ENCODE measurements at places on chromosomes 6 and 20.

GRCh38 chr20:44981736-44982406, 15.6 kb downstream of the STK4 start:
- no peak for DNase-seq

GRCh38 chr6:52417675-52418111, 2.4 kb upstream of the EFHC1 start:
- no peak for DNase-seq

GRCh38 chr20:32485770-32486478, 99.2 kb downstream of the NOL4L start:
- DNase-seq = no peak

DNA sequence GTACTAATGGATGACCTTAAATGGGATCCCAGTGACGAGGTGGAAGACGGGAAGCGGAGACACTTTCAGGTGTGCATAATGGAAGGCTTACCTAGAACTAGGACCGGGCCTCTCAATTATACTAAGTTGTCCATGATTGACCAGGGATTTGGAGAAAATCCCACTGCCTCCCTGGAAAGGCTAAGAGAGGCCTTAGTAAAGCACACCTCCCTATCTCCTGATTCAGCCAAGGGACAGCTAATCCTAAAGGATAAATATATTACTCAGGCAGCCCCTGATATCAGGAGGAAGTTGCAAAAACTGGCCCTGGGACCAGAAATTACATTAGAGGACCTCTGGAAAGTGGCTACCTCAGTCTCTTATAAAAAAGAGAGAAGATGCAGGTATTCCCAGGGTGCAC, 93.2 kb downstream of the JARID2 start:
- no peak for DNase-seq

DNA sequence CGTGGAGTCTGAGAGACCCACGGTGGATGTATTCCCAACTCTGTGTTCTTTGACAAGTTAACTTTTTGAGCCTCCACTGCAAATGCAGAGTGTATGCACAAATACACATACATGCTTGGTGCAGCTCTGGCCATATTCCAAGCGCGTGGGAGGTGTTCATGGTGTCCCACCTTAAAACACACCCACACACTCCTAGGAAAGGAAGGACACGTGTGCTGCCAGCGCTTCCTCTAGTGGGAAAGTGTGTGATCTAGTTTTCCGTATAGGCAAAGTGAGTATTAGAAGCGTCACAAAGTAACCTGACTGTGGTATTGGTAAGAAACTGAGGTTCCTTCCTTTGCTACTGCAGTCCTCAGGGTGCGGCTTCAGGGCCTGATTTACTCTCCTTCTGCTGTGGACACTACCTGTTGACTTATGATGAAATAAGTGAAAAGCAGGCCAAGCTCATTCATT, 36.0 kb upstream of the MPC1 start:
- no peak for DNase-seq

DNA sequence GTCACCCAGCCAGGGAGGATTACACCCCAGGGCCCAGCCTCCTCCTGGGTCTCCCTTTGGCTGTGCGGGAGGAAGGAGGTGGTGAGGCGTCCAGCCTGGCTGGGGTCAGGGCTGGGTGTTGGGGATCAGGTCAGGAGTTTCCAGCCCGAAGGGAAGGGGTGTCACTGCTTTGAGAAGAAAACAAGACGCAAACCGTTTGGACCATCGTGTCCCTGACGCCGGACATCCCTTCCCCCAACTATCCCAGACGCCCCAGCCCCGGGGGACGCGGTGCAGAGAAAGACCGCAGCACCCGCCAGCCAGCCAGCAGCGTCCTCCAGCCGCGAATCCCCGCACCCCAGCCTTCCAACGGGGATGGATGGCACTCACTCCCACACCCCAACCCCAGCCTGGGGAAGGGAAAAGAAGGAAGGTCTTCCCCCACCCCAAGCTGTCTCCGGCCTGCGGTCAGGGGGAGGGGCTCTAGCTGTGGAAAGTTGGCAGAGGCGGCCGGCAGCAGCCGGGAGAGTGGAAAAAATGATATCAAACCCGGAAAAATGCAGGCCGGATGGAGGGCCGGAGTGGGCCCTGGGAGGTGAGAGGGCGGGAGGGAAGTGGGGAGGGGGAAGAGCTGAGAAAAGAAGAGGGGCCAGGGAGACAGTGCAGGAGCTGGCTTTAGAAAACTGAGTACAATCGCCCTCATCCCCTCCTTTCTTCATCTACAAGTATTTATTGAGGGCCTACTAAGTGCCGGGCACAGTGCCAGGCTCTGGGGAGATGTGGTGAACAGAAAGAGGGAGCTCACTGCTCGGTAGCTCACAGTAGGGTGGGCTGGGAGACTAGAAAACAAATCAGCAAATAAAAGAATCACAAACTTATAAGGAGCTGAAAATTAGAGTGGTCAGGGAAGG, 10.6 kb downstream of the REM1 start:
- DNase-seq = no peak

DNA sequence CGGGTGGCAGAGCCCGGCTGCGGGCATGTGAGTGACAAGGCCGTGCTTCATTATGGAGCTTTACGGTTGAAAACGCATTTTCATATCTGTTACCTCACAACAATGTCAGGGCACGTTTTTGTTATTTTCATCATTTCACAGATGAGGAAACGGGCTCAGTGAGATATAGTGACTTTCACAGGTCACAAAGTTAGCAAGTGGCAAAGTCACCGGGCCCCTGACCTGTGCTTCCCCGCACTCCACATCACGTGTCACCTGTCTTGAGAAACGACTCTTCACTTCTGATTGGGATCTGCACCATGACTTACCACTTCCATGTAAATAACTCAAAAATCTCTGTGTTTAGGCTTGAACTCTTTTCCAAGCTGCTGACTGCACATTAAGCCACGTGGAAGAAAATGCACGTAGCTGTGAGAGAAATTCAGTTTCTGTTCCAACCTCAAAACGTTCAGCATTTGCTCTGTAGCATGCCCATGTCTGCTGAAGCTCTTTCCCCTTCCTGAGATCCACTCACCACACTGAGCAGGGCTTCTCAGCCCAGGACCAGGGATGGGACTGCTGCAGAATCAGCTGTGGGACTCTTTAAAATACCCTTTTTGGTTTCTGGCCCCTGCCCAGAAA, 107.2 kb downstream of the ARMC2 start:
- no peak for DNase-seq

DNA sequence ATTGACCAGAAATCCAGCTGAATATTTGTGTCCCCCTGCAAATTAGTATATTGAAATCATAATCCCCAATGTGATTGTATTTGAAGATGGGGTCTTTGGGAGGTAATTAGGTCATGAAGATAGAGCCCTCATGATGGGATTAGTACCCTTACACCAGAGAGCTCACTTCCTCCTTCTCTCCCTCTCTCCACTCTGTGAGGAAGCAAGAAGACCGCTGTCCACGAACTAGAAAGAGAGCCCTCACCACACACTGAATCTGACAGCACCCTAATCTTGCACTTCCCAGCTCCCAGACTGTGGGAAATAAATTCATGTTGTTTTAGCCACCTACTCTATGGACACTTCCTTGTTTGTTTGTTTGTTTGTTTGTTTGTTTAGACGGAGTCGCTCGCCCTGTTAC, 11.9 kb upstream of the PLAGL1 start:
- DNase-seq = no peak

GRCh38 chr6:44388135-44388487, 605 bp downstream of the CDC5L start:
- peak; percentile 27 for DNase-seq

GRCh38 chr20:44908987-44909871, 631 bp upstream of the PABPC1L start:
- DNase-seq = no peak

DNA sequence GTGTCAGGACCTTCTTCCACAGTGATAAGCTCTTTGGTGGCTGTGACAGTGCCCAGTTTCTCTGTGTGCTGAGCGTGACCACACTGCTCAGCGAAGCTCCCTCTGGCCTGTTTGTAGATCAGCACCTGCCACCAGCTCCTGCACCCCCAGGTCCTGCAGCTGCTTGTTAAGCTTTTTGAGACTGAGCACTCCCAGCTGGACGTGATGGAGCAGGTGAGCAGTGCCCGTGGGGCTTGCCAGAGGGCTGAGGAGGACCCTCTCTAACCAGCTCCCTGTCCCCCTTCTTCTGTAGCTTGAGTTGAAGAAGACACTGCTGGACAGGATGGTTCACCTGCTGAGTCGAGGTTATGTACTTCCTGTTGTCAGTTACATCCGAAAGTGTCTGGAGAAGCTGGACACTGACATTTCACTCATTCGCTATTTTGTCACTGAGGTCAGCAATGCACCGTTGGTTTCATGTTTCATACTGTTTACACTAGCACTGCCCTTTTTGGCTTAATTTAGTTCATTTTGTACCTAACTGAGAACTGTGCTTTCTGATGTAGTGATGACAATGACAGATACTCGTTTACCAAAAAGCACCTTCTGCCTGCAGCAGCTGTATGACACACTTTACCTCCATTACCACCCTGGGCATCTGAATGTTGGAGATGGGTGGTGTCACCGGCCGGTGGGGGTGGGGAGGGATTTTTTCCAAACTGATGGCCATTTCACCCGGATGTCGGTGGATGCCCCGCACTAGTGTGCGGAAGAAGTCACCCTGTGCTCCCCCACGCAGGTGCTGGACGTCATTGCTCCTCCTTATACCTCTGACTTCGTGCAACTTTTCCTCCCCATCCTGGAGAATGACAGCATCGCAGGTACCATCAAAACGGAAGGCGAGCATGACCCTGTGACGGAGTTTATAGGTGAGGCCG, 12.5 kb downstream of the NELFCD start:
- DNase-seq = no peak

DNA sequence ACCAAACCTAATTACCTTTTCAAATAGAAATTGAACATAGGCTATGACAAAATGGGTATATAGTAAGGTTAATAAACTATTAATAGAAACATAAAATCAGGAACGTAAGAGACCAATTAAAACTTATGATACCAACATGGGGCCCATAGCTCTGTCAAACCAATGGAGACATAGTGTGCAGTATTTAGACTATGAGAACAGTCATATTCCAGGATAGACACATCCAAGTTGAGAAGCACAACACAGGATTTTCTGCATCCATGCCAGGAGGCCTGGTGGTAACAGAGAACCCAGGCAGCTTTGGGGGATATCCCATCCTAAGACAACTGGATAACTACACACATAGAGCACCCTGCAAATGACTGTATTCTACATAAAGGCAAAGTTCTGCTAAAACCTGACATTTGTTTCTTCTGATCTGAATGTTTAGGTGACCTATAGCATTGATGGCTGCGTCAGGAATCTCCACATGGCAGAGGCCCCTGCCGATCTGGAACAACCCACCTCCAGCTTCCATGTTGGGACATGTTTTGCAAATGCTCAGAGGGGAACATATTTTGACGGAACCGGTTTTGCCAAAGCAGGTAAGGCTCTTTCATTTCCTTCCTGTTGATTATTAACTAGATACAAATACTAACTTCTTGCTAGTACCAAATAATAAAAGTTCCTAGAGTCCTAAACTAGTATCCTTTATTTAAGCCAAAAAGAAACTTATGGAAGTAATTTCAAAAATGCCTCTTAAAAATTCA, 202.7 kb downstream of the ARHGAP18 start:
- no peak for DNase-seq

- DNase-seq = no peak
Measured at GRCh38 chr6:139257821-139258398, 33.9 kb downstream of the TXLNB start.

DNA sequence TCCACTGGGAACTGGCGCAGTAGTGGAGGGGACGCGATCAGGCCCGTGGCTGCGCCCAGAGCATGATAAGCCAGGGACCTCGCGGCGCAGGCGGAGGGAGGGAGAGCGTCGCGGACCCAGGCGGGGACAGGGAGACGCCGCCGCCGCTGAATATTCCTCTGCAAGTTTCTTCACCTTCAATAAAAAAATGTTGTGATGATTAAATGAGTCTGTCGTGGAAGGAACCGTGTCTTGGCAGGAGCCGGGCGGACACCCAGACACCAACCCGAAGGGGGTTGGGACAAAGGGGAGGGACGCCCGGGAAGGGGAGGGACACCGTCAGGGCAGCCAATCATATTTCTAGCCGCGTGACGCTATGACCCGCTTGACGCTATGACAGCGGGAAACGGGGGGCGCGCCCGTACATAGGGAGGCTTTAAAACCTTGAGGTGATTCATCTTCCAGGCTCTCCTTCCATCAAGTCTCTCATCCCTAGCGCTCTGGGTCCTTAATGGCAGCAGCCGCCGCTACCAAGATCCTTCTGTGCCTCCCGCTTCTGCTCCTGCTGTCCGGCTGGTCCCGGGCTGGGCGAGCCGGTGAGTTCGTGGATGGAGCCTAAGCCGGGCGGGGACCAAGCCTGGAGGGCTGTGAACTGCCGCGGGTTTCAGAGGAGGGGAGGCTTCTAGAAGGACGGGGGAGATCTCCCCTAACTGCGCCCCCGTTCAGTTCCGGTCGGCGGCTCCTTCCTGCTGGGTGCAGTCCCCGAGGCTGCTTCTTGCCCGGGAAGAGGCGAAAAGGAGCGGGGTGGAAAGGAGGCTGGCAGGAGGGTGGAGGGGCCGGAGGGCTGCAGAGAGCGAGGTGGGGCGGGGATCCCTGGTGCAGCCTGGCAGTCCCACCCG, at the start of gene ULBP2:
Gene ULBP2 (plus strand): TSS at position 432 of the 878 bp plus-strand sequence. CDS start 59 bp downstream, at position 491.
- DNase-seq = peak; percentile 69

- DNase-seq = no peak
Measured at GRCh38 chr6:20916086-20916485, 381.8 kb downstream of the CDKAL1 start.

- no peak for DNase-seq
Measured at GRCh38 chr6:19067165-19067564, 680.0 kb downstream of the RNF144B start.

- DNase-seq = no peak
Measured at GRCh38 chr6:154513601-154514320, 3.3 kb upstream of the CNKSR3 start.

DNA sequence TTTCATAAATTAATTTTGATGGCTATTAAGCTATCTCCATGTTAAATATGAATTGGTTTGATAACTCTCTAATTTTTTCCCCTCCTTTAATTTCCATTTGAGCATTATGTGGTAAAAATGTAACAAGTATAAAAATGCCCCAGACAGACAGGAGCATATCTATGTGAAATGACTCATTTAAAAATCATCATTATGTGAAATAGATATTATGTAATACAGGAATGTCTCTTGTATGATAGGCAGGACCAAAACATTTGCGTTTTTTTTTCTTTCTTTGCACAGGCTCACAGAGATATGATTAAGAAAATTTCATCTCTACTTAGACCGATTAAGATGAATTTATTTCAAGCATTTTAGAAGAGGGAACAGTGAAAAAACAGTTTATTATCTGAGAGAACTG, 95.8 kb downstream of the AKAP7 start:
- DNase-seq = no peak

DNA sequence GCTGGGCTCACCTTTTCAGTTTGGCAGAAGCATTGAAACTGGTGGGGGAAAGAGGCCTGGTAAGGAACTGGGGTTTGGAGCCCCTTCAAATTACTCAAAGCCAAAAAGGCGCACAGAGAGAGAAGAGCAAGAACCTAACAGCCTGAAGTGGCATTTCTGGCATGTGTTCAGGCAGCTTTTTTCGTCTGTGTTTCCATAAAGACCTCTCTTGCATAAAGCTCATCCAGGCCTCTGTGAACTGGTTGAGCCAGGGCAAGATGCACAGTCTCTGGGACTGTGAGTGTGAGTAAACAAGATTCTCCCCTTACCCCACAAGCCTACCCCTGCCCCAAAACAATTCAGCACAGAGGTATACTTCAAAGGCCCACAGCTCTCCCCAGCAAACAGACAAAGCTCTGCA, 167.8 kb downstream of the QRSL1 start:
- no peak for DNase-seq

- no peak for DNase-seq
Measured at GRCh38 chr6:155638200-155638599, 182.6 kb upstream of the NOX3 start.

GRCh38 chr6:149013586-149014344, 266.9 kb downstream of the UST start:
- DNase-seq = no peak

GRCh38 chr6:145080651-145081050, 654.7 kb downstream of the EPM2A start:
- no peak for DNase-seq
